ENCODE measurements at places on chromosomes 3 and 15.

GRCh38 chr3:45978006-45978761, 17.4 kb downstream of the FYCO1 start:
- DNase-seq = no peak

DNA sequence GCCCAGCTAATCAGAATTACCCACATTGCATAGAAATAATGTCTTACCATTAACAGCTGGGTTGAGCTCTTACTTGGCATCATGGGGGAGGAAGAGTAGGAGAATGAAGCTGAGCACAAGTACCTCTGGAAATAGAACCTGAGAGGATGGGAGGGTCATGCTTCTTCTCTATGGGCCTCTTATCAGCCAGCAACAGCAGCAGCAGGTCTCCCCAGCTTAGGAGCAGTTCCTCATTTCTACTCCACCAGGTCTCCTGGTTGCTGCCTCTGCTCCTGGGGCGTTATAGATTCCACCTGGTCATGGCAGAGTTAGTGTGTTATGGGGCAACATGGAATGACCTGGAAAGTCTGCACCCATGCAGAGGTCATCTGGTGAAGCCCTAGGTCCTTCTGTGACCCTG, 3.4 kb downstream of the FSD2 start:
- no peak for DNase-seq

DNA sequence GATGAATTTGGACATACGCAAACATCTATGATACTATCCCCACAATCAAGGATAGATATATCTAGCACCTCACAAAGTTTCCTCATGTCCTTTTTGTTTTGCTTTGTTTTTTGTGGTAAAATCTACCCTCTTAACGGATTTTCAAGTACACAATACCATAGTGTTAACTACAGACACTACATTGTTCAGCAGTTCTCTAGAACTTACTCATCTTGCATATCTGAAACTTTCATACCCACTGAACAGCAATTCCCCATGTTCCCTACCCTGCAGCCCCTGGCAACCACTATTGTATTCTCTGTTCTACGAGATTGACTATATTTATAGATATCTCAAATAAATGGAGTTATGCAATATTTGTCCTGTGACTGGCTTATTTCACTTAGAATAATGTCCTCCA, 58.1 kb upstream of the TJP1 start:
- no peak for DNase-seq

DNA sequence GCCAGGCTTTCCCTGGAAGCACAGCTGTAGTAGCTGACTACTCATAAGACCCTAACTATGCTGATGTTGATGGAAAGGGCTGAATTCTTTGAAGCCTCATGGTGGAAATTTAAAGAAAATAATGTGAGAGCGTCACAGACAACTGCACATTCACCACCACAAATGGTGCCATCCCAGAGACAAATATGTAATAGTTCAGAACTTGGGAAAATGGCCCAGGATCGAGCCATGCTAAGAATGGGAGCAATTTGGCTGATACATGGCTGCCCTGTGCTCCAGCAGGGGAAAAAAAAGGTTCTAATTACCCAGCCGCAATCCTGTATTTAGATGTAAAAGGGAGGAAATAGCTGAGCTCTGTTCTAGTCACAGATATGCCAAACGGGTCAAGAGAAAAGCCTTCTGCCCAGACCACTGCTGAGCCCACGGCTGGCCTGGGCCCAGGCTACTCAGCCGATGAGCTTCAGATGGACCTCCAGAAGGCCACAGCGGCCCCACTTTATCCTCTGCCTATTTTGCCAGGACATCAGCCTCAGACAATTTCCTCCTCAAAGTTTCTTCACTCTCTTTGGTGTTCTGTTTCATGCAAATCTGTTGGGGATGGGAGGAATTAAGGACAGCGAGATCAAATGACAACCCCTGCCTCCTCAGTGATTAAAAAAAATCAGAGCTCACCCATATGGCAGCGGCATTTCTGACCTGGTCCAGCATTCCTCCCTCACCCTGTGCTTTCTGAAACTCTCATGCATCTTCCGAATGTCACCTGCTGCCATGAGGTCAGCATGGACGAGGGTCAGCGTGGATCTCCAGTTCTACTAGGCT, 54.5 kb upstream of the MEX3B start:
- DNase-seq = no peak

- no peak for DNase-seq
Observed at GRCh38 chr15:80811781-80812315, 32.7 kb downstream of the CEMIP start.

DNA sequence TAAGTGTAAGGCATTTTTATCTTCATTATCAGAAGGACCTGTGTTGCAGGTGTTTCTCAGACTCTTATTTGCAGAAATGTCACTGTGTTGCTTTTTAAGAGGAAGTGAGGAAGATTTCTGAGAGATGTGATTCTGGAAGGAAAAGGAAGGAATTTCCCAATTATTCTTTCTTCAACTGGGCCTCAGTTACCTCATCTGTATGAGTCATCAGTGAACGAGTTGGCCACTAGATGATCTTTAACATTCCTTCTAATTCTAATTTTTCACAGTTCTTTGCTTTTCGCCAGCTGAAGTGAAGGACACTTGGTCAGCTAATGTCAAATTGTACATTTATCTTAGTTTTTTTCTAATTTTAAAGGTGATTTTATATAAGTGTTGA, 28.9 kb downstream of the CLEC3B start:
- DNase-seq = no peak

GRCh38 chr3:148914936-148915690, 50.0 kb downstream of the CPA3 start:
- no peak for DNase-seq
